ENCODE measurements at places on chromosomes 4 and X. TPM values are rescaled to one million over a fixed set of nuclear protein-coding genes. Genes with fewer than 3 reads are reported as not detected.

DNA sequence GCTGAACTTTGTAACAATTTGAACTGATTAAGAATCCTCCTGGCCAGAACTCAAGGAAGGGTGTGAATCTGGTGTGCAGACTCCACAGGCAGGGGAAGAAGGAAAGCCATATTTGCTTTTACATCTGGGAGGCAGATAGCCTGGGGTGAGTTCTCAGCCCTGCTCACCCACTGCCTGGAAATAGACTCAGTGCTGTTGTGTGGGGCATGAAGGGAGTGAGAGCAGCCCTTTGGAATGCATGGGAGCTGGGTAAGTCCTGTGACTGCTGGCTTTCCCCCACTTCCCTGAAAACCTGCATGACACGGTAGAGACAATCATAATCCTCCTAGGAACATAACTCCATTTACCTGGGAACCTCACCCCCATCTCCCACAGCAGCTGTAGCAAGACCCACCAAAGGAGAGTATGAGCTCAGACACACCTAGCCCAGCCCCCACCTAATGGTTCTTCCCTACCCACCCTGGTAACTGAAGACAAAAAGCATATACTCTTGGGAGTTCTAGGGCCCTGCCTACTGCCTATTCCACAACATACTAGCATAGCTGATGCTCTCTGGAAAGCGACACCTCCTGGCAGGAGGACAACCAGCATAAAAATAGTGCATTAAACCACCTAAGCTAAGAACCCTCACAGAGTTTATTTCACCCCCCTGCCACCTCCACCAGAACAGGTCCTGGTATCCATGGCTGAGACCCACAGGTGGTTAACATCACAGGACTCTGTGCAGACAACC lies 59.3 kb upstream of the UBQLN2 start:
- DNase-seq: no peak
- H3K27me3 ChIP-seq: no peaks in the 10 kb centered on the region
- H3K27ac ChIP-seq: no peak overlapping the region
- no peak overlapping the region for H3K4me3 ChIP-seq

CLIC2 gene
- 0.49 TPM for total RNA-seq

DNA sequence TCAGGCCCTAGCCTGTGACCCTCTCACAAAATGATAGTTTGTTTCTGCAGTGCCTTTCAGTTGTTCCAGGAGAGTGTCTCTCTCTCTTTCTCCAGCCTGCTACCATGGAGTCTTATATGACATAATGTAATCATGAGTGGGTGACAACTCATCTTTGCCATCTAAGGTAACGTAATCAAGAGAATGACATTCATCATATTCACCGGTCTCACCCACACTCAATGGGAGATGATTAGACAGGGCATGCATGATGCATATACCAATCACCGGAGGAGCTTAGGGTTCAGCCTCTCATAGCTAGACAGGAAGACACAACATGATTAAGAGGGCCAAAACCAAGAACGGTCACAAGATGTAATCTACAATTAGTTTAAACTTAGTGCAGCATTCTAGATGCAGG lies 97.1 kb upstream of the FAM9B start:
- no peak overlapping the region for H3K4me3 ChIP-seq
- H3K36me3 ChIP-seq: peaks cover 3% of the 10 kb centered on the region
- H3K4me1 ChIP-seq: peaks cover 16% of the 10 kb centered on the region
- H3K27ac ChIP-seq: peak overlapping the region; percentile 60
- H3K27me3 ChIP-seq: no peaks in the 10 kb centered on the region

GRCh38 chrX:139388254-139388653 lies 142.3 kb upstream of the F9 start:
- H3K4me1 ChIP-seq: no peaks in the 10 kb centered on the region
- no peak for DNase-seq
- no peaks in the 10 kb centered on the region for H3K36me3 ChIP-seq
- H3K4me3 ChIP-seq: no peak overlapping the region
- H3K27me3 ChIP-seq: no peaks in the 10 kb centered on the region

- no peaks in the 10 kb centered on the region for H3K4me1 ChIP-seq
- no peak overlapping the region for H3K4me3 ChIP-seq
- H3K27ac ChIP-seq: no peak overlapping the region
- H3K36me3 ChIP-seq: no peaks in the 10 kb centered on the region
- no peak for DNase-seq
These were observed 425.7 kb downstream of the GPAT3 start for GRCh38 chr4:83961575-83961974.

All from activated CD8-positive, alpha-beta T cell treated with anti-CD3 and anti-CD28 coated beads for 36 hours (primary cell).